Stimulated activated CD8-positive, alpha-beta memory T cell treated with anti-CD3 and anti-CD28 coated beads, Interleukin-7, amount 100 ng/mL, for 4 hours (primary cell): ENCODE measurements at places on chromosomes 16 and 17.

DNA sequence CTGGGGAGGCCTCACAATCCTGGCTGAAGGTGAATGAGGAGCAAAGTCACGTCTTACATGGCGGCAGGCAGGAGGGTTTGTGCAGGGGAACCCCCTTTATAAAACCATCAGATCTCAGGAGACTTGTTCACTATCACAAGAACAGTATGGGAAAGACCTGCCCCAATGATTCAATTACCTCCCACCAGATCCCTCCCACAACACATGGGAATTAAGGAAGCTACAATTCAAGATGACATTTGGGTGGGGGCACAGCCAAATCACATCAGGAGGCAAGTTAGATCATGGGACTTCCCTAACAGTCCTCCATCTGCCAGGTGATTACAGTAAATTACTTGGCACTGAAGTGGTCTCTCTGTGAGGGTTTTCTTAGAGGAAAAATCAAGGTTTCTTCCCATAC, 5.3 kb downstream of the TMEM114 start:
- no peak for DNase-seq

GRCh38 chr17:31499771-31500554, 108.5 kb downstream of the RAB11FIP4 start:
- DNase-seq: no peak

GRCh38 chr16:52123061-52123839, 423.7 kb downstream of the TOX3 start:
- no peak for DNase-seq

GRCh38 chr17:66485309-66485947, 183.0 kb downstream of the PRKCA start:
- no peak for DNase-seq

- no peak for DNase-seq
These were observed 64.7 kb downstream of the TOM1L2 start for GRCh38 chr17:17907469-17907868.

DNA sequence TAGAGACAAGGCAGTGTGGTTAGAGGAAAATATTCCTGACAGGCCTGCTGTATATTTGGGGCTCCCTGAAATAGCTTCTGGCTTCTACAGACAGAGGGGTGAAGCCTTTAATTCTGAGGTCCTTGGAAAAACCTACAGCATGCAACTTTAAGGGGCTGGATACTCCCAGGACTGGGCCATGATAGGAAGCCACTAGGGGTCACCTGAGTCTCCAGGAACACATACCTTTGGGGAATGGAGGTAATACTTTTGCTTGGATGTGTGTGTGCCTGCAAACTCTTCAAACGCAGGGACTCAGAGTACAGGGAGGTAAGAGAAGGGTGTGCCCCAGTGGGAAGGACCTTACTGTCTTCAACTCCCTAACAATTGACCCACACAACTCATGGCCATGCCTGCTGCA, 4.1 kb downstream of the ASIC2 start:
- DNase-seq: no peak
